NCI-H1105 (cell line): ENCODE measurements at places on chromosomes 7 and 10.

DNA sequence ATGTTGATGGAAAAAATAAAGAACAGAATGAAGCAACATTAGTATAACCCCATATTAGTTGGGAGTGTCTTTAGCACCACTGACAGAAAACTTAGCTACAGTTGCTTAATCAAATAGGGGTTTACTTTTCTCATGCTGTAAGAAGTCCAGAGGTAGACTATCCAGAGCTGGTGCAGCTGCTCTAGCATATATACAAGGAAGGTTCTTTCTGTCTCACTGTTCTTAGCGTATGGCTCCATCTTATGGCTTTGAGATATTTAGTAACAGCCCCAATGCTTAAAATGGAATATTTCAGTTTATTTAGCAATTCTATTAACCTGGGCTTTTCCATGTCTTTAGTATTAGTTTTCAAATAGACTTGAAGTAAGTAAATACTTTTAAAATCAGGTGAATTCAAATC, 15.2 kb upstream of the WNT2 start:
- DNase-seq: no peak

DNA sequence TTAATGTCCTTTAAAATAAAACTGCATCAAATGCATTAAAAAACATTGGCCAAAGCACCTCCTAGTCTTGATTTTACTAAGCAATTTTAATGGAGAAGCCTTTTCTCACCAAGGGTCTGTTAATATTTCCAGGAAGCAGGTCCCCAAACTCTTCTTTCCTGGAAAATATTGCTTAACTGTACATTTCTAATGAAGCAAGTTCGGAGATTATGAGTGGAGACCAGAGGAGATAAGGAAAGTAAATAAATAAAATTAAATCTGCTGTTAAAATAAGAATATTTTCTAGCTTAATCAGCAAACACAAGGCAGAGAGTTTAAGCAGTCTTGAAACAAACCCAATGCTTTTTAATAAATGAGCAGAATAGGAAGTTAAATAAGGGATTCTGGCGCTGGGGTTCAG, 322.4 kb downstream of the PTEN start:
- DNase-seq: no peak

- DNase-seq: no peak
Measured at GRCh38 chr7:11195502-11195901, 221.8 kb downstream of the PHF14 start.

GRCh38 chr7:159105832-159106811, 38.5 kb downstream of the VIPR2 start:
- no peak for DNase-seq

GRCh38 chr7:76359978-76360638, 1.3 kb upstream of the YWHAG start:
- no peak for DNase-seq

GRCh38 chr7:83547526-83547925, 101.4 kb downstream of the SEMA3E start:
- peak; percentile 88 for DNase-seq

DNA sequence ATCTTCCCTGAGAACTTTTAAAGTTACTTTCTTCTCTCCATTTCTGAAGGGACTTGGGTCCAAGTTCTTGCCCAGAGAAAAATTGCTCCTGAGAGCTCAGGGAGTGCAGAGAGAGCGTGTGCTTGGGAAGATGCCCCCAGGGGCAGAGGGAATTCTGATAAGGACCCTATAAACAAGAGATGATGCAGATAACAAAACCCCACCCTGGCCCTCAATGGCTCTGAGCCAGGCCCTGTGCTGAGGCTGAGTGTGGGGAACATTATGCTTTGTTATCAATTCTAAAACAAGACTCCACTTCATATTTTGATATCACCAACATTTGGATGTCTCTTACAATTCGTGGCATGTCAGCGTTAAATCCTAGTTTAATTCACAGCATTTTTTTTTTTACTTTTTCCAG, 34.4 kb upstream of the HABP2 start:
- no peak for DNase-seq

GRCh38 chr7:68440866-68441265, 1157.4 kb upstream of the AUTS2 start:
- no peak for DNase-seq

GRCh38 chr10:47291682-47292081, 8.3 kb upstream of the GDF10 start:
- no peak for DNase-seq

DNA sequence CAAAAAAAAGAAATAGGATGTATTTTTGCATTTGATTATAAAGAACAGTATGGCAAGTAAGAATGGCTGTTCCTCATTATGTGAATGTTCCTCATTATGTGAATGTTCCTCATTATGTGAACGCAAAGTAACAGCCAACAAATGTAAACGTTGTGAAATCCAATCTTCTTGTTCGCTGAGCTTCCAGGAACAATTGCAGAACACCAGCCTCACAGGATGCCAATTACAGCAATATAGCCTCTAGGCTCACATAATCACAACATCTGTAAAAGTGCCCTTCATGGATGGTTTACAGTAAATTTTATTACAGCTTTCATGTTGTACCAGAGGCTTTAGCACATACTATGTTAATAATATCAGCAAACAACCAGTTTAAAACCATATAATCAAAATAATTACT, 71.6 kb downstream of the THSD7A start:
- DNase-seq: peak; percentile 81

DNA sequence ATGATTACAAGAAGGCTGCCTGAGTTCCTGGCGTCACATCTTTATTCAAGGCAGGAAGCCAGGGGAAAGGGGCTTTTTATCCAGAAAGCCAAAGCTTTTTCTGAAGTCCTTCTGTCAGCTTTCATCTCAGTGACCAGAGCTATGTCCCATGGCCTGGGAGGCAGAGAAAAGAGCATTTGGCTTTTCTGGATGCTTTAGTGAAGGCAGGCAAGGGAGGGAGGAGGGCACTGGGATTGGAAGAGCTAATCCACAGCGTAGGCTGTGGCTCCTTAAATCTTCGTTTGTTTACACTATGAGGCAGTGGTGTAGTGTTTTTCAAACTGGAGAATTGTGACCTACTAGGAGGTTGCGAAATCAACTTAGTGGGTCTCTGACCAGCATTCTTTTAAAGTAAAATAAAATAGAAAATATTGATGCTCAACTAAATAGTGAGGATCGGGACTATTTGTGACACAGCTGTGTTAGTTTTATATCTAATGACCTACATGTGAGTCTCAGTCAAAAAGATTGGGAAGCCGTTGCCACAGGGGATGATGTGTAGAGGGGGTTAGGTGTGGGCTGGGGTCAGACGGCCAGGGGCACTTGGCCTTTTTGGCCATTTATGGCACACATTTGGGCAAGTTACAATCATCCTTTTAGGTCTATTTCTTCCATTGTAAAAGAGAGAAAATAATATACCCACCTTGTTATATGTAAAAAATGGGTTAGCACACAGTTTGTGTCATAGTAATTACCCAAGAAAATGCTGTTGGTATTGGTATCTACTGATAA, 14.1 kb downstream of the CRYGN start:
- no peak for DNase-seq

- no peak for DNase-seq
Measured at GRCh38 chr10:114328441-114328812, 75.9 kb downstream of the AFAP1L2 start.

DNA sequence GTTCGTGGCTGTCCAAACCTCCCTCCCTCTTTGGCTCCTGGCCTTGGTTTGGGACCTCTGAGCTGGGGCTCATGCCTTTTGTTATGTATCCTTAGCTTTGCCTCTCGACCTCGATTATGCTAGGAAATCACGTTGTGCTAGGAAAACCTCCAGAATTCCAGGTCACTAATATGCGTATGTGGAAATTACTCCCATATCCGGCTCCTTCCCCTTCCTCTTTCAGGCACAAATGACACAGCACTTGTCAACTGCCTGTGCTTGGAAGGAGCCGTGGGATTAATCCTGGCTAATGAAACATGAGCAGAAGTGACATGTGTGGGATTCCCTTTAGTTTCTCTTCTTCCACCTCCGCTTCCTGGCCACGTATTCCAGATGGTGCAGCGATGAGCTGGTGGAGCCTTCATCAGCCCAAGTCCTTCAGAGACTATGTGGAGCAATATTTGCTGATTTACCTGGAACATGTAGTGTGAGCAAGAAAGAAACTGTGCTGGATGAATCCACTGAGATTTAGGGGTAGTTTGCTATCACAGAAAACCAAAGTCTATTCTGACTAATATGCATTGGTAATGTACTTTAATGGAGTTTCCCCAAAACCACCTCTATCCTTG, 149.2 kb downstream of the REEP3 start:
- no peak for DNase-seq

- DNase-seq: no peak
Measured at GRCh38 chr7:127886248-127886647, 145.0 kb downstream of the LRRC4 start.
